Activated effector memory CD4-positive, alpha-beta T cell treated with Interleukin-2 at 50 U/mL for 16 hours (primary cell): ENCODE measurements at places on chromosomes 11 and 22.

DNA sequence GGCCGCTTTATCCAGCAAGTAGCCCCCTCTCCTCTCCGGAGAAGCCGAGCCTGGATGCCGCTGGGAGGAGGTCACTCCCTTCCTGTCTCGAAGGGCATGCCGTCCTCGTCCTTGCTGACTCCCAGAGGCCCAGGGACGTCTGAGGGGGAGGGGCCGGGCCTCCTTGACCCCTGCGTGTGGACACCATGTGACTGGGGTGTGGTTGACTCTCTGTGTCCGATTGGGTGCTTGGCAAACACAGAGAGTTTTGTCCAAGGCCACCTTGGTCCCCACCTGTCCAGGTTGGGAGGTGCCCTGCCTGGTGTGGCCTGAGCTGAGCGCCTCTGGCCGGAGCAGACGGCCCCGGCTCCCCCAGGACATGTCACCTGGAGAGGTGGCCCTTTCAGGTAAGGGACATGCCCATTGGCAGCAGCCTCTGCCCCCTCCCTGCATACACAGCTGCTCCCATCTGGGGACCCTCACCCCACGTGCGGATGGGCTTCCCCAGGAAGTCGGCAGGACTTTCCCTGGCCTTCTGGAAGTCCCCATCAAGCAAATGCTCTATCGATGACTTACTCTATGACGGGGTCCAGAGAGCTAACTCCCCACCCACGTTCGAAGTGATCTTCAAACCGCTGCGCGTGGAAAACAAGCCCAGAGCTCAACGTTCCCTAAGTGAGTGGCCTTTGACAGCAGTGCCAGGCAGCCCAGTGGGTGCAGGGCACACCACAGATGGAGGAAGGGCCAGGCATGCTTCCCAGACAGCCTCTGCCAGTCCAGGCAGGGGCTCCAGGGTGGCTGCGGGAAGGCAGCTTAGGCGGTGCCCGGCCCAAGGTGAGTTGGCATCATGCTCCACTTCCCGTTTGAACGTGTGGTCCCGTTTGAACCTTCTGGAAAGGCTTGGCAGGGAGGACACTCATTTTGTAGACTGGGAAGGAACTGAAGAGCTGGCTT is at the start of gene SMIM38:
Gene SMIM38 (plus strand): TSS at position 634 of the 933 bp plus-strand sequence. CDS start 1,912 bp downstream, outside the sequence.
- DNase-seq, result no peak

- DNase-seq, result no peak
Measured at GRCh38 chr22:27045103-27045947, 387.9 kb downstream of the MIAT start.

DNA sequence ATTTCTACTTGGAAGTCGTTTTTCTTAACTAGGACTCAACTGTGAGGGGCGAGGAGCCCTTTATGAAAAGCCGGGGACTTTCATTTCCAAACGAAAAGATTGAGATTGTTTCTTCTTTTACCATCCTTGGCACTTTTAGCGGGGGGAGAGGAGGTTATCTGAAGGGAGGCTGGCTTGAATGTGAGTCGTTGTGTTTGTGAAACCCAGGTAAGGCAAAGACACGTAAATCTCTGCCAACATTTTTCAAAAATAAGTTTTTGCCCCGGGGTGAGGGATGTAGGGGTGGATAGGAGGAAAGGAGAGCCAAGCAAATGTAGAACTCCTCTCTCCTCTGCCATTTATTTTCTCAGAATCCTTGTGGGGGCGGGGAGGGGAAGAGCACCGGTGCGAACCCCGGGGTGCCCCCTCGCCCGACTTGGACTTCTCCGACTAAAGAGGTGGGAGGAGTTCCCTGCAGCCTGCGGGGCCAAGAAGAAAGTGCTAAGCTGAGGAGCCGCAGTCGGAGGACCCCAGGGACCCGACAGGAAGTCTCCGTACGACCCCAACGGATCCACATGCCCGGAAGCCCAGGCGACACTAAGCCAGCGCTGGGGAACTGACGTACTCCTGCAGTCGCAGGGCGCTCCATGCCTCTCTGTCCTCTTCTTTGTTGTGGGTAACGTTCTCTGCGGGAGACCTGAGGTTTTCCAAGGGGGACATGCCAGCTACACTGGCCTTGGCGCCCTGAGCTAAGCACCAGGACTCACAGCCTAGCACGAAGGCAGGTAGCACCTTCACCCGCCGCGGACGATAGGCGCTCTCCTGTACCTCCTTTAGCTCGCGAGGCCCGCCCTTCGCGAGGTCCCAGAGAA is 2.4 kb upstream of the WT1 start:
- no peak for DNase-seq

DNA sequence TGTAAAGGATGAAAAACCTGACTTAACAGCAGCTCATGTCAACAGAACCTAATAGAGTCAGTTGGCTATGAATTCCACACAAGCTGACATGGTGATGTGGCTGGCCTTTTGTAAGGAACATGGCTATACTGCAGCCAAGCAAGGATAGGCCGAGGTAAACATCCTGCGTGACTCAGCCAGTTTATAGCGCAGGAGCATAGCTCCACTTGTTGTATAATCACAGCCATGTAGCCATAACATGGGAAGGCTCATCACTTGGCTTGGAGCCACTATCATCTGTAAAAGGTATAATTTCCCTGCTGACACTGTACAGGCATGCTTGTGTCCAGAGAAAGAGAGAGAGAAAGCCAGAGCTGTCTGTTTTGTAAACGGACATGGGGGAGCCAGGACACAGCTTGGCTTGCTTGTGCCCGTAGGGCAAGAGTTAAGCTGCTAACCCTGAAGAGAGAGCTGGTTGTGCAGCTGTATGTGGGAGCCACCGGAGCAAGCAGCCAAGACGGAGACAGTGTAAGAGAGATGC is 104.4 kb upstream of the PLET1 start:
- no peak for DNase-seq

DNA sequence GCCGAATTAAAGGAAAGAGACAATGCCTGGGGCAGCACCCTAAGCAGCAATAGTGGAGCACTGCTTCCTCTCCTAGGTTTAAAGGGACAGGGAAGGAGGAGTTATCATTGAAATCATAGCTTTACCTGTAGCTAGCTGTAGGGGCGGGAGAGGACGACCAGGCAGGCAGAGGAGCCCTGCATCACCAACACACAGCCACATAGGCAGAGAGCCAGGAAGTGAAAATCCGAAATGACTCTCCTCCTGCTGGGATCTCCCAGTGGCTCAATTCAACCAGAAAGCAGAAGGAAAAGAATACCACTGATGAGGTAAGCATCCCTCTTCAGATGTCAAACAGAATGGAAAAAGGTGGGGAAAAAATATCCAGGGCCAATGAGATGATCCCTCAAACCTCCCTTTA is 20.4 kb downstream of the MRGPRX4 start:
- no peak for DNase-seq

DNA sequence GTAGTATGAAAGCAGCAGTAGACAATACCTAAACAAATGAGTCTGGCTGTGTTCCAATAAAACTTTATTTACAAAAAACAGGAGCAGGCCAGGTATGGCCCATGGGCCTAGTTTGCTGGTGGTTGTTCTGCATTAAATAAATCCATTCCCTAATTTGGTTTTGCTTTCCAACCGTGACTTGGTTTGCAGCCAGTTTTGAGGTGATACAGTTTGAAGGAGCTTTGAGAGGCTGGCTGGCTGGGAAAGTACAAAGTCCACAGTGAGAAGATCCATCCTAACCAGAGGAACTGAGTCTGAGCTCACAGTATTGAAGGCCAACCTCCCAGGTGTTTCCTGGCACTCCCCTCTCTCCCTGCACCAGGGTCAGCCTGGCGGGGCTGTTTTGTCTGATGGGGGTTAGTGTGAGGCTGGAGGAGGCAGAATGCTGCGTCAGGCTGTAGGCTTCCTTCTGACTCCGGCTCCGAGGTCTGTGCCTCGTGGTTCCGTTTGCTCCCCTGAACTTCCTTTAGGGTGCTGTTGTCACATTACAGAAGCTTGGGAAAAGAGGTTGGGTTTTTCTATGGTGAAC is 129.5 kb downstream of the MICAL2 start:
- no peak for DNase-seq

DNA sequence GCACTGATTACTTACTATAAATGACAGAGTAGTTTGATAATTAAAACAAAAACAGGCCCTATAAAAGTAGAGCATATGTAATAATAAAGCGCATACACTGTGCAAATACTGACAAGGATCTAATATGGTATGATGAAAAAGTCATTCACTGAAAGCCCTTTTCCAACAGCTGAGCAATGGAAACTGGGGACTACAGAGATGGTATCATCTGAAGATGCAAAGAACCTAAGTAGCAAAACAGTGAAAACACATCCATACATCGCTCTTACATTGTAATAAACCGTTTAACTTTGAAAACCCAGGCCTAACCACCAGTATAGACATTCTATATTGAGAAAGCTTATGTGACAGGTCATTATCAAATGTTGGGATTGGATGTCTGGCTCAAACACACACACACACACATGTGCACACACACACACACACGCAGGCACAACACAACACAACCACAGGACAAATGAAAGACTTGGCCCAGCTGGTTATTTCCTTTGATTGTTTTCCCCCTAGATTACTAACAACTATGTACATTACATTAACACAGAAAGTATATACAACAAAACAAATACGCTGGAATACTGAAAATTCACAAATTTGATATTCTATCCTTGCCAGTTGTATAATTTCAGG is 119.5 kb downstream of the APOL5 start:
- no peak for DNase-seq

GRCh38 chr11:19631712-19632498 is 80.7 kb upstream of the NAV2 start:
- no peak for DNase-seq

- DNase-seq, result no peak
Measured at GRCh38 chr11:64545619-64546018, 45.4 kb upstream of the SLC22A12 start.

GRCh38 chr22:31935961-31936635 is 8.2 kb upstream of the YWHAH start:
- no peak for DNase-seq

DNA sequence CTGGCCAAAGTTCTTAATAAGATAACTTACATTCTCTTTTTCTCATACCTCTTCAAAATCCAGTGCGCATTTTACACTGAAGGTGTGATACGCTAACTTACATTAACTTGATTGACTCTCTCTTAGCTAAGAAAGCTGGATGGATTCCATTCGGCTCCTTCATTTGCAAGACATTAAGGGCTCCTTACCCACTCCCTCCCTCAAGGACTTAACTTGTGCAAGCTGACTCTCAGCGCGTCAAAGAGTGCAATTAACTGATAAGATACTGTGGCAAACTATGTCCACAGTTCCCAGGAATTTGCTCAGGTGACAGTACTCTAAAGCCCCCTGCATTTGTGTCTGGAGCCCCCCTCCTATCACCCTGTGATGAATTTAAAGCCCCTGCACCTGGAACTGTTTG is 6.4 kb upstream of the RFPL1 start:
- DNase-seq, result no peak

DNA sequence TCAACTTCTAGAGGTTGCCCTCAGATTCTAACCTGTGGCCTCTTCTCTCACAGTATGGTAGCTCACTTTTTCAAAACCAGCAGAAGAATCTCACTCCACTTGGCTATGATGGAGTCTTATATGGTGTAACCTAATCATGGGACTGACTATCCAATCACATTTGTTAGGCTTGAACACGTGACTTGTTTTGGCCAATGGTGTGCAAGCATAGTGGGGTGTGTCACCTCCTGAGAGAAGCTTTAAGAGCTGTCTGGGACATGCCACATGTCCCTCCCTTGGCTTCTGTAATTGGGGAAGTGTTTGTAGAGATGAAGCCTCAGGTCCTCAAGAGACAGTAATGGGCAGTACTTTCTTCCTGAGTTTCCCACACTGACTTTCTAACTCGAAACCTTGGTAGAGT is 12.8 kb upstream of the SMIM38 start:
- DNase-seq, result no peak

DNA sequence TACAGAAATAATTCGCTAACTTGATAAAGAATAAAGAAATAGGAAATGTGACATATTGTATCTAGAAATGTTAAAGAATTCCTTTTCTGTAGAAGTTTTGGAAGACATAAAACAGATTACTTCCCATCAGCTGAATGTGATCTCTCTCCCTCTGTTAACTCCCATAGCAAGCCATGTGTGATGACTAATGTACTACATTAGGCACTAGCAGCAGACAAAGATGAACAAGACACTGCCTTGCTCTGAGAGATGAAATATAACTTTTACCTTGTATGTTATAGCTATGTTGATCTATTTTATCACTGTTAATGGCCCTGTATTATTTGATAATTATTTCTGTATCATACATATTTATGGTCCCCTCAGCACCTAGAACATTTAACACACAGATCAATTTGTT is 817.2 kb downstream of the LRRC4C start:
- DNase-seq, result no peak

GRCh38 chr11:19777377-19778102 is 64.9 kb downstream of the NAV2 start:
- no peak for DNase-seq

DNA sequence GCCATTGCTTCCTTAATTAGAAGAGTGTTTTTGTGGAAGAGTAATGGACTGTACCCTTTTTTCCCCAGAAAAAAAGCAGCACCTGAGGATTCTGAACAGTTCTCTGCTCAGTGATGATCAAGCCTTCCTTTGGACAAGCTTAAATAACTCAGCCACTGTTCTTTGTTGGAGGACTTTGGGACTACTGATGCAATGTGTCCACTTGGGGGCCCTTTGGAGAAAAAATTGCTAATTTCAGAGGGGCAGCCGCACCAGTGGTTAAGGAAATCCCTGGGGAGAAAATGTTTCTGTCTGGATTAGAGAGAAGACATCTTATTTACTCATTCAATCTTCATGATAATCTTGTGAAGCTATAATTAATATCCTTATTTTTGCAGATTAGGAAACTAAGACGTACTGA is 5.3 kb upstream of the KMT2A start:
- DNase-seq, result no peak

DNA sequence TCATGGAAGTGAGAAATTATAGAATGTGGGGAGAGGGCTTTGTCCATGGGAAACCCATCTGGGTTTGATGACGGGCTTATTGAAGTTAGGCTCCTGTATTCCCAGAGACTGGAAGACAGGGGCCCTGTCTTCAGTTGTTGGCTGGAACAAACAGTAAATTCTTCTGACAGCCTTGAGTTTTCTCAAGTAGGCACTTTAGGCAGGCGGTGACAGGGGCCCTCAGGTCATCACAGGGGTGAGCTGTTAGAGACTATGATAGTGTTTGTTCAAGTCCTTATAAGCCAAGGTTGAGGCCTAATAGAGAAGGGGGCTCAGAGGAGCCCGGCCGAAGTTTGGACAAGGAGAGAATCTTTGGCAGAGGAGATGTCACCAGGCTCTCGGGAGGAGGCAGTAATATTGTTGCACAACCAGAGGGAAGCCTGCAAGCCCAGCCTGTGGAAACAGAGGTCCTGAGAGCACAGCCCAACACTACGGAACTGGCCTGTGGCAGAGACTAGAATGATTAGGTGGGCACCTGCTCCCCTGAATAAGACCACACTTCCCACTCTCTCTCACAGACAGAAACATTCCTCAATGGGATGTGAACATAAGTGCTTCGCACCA is 20.2 kb upstream of the IL17RA start:
- DNase-seq, result no peak

- no peak for DNase-seq
Measured at GRCh38 chr11:7964261-7964660, 986 bp downstream of the NLRP10 start.
